ENCODE measurements at places on chromosomes 3 and 15.
A peak's percentile ranks its signal among the peaks of the same experiment; 100 is the strongest.

DNA sequence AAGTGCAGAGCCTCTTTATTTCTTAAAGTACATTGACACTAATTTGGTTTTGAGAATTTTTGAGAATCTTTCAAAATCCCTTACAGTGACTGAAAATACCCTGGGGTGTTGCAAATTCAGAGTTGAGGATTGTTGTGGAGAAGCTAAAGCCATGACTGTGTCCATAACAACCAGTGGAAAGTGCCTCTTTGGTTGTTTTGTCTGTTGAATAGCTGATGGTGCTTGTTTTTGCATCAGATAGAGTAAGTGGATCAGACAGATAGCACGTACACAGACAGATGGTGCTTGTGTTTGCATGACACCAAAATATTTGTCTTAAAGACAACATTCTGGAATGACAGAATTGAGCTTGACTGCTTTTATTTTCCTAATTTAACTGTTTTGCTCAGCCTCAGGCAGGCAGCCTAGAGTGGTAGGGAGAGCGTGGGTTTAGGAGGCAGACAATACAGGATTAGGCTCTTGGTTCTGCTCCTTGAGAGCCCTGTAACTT is 265.0 kb downstream of the IL20RB start:
- DNase-seq: no peak

GRCh38 chr3:134563601-134564000 is 77.7 kb downstream of the CEP63 start:
- DNase-seq: no peak

- DNase-seq: no peak
Observed at GRCh38 chr3:78046566-78046965, 1006.7 kb downstream of the ROBO2 start.

GRCh38 chr3:86792316-86792715 is 198.6 kb downstream of the VGLL3 start:
- DNase-seq: no peak

GRCh38 chr3:55554634-55555425 is 67.7 kb upstream of the WNT5A start:
- no peak for DNase-seq

- peak; percentile 68 for DNase-seq
Observed at GRCh38 chr15:68277131-68277602, 378 bp upstream of the FEM1B start.

- DNase-seq: no peak
Observed at GRCh38 chr3:170475092-170475685, 56.5 kb downstream of the CLDN11 start.

GRCh38 chr3:128144512-128145187 is 8.6 kb upstream of the EEFSEC start:
- DNase-seq: no peak

DNA sequence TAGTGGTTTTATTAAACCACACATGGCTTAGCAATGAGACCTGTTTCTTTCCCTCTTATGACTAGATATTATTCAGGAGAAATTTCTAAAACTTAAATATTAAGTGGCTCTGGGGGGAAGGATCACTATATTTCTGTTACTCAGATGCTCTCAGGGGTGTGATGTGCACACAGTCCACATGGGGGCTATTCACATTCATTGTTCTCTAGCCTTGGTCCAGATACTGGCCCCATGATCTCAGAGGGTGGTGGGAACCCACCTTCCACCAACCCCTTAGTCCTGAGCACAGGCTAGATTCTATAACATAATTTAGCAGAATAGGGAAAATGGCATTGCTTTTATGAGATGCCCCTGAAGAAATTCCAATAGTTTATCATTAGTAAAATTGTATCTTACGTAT is 149.0 kb upstream of the ST8SIA2 start:
- no peak for DNase-seq

All from dorsolateral prefrontal cortex (tissue), 122 donors.